ENCODE measurements at places on chromosomes 4 and X. TPM values are rescaled to one million over a fixed set of nuclear protein-coding genes. Genes with fewer than 3 reads are reported as not detected.
A peak's percentile ranks its signal among the peaks of the same experiment; 100 is the strongest.

DNA sequence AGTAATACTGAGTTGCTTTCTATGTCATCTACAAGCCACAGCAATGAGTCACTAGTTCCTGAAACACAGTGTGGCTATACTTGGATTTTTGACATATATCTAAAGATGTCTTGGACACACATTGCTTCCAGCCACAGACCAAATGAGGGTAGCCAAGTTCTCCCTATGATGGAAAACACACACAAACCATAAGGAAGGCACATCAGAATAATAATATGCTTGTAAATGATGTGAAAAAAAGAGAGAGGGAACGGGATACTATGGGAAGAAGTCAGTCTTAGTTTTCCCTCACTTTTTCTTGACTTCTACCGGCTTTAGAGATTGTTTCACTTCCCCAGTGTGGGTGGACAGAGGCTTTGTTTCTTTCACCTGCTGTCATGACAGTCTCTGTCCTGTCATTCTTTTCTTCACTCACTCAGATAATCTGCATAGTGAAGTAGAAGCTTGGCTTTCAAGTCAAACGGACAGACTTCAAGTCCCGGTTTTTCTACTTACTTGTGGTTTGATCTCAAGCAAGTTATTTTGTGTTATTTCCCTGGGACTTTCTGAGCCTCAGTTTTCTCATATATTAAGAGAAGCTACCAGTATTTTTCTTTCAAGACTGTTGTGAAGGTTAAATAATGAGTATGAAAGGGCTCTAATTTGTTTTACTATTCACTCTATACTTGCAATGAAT is 34.7 kb downstream of the P2RY10 start:
- H3K36me3 ChIP-seq: no peaks in the 10 kb centered on the region
- no peak overlapping the region for H3K27ac ChIP-seq
- no peaks in the 10 kb centered on the region for H3K27me3 ChIP-seq
- DNase-seq: no peak

- no peaks in the 10 kb centered on the region for H3K4me1 ChIP-seq
- no peak overlapping the region for H3K4me3 ChIP-seq
- no peaks in the 10 kb centered on the region for H3K36me3 ChIP-seq
- H3K27ac ChIP-seq: no peak overlapping the region
Measured at GRCh38 chrX:139559383-139560042, 29.0 kb downstream of the F9 start.

DNA sequence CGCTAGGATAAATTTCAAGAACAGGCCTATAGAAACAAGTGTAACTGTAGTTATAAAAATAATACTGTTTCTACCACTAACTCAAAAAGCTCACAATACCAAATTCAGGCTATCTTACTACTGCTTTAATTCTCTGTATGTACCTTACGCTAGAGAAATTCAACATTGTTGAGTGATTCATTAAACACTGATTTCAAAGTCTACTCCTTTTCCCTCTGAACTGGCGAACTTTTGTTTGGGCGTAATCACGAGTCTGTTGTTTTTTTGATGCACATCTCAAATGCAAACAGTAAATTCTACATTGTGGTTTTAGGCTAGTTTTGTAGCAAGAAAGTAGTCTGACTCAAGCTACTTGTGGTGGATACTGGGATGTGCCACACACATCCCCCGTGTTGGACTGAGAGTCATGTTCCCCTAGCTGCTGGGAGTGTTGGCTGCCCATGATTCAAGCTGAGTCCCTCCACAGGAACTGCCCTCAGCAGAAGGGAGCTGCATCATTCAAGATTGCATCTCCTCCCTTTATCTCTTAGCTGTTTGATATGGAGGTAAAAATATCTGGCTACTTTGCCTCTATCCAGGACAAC is 406.1 kb downstream of the RAPGEF2 start:
- no peaks in the 10 kb centered on the region for H3K27me3 ChIP-seq
- no peaks in the 10 kb centered on the region for H3K36me3 ChIP-seq
- H3K4me1 ChIP-seq: no peaks in the 10 kb centered on the region
- H3K27ac ChIP-seq: no peak overlapping the region
- H3K4me3 ChIP-seq: no peak overlapping the region
- DNase-seq: no peak

GRCh38 chr4:109574443-109574850 is 14.4 kb downstream of the MCUB start:
- peak overlapping the region; percentile 86 for H3K27ac ChIP-seq
- DNase-seq: peak; percentile 94
- no peaks in the 10 kb centered on the region for H3K27me3 ChIP-seq
- H3K4me3 ChIP-seq: peak overlapping the region; percentile 32

DNA sequence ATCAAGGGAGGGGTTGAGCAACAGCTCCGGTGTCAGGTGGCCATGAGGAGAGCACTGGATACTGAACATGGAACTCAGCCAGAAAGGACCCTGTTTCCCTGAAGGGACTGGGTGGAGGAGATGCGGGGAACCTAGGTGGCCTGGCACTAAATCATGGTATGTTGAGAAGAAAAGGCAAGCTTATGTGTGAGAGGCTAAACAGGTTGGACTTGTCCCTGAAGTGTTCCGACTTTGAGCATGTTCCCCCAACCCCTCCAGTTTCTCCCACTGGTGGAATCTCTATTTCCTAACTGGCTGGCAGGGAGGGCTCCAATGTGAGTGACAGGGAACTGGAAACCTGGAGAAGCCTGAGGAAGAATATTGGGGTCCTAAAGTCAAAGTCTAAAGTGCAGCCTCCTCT is 69.5 kb downstream of the PLAC1 start:
- peaks cover 28% of the 10 kb centered on the region for H3K4me1 ChIP-seq
- no peak overlapping the region for H3K4me3 ChIP-seq
- H3K27ac ChIP-seq: no peak overlapping the region

DNA sequence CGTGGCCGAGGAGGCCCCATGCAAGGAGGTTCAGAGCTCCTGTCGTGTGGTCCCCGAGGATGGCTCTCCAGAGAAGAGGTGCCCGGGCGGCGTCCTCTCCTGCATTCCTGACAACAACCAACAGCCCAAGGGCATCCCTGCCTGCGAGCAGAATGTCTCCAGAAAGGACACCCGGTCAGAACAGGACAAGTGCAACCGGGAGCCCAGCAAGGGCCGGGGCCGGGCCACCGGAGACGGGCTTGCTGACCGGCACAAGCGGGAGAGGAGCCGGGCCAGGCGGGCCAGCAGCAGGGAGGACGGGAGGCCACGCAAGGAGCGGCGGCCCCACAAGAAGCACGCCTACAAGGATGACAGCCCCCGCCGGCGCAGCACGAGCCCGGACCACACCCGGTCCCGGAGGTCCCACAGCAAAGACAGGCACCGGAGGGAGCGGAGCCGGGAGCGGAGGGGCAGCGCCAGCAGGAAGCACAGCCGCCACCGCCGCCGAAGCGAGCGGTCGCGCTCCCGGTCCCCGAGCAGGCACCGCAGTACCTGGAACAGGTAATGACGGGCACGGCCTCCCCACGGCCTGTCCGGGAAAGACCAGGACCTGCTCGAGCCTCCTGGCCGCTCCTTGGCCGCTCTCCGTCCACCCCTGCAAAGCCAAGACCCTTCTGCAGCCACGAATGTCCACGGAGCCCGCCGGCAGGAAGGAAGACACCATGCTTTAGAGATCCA is 9.8 kb downstream of the AKAP17A start:
- H3K27me3 ChIP-seq: no peaks in the 10 kb centered on the region
- H3K27ac ChIP-seq: no peak overlapping the region
- no peaks in the 10 kb centered on the region for H3K4me1 ChIP-seq
- H3K36me3 ChIP-seq: peaks cover 61% of the 10 kb centered on the region
- H3K4me3 ChIP-seq: no peak overlapping the region

DNA sequence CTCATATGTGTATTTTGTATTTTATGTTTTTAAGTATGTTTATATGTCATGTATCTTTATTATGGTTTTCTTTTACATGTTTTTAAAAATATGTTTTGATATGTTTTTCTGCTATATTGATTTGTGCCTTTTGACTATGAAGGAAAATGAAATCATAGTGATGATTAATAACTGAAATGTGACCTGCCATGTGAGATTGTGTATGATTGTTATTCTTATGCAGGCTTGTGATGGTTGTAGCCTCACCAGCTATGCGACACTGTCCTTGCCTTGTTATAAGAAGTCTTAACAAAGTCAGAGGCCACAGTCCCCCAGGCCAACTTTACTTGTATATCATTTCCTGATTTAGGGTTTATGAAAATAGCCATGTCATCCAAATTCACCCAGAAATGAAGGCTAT is 83.2 kb downstream of the TMEM131L start:
- no peak overlapping the region for H3K4me3 ChIP-seq
- H3K27me3 ChIP-seq: no peaks in the 10 kb centered on the region
- H3K27ac ChIP-seq: no peak overlapping the region
- peaks cover 58% of the 10 kb centered on the region for H3K4me1 ChIP-seq
- 0 out of 2 replicates have a peak, but pooled peaks cover 3% of the 10 kb centered on the region for H3K36me3 ChIP-seq

- H3K36me3 ChIP-seq: peaks cover 6% of the 10 kb centered on the region
- no peak overlapping the region for H3K4me3 ChIP-seq
- H3K4me1 ChIP-seq: no peaks in the 10 kb centered on the region
- H3K27ac ChIP-seq: no peak overlapping the region
- H3K27me3 ChIP-seq: no peaks in the 10 kb centered on the region
- DNase-seq: no peak
Measured at GRCh38 chrX:124005228-124005627, 43.7 kb downstream of the STAG2 start.

GRCh38 chrX:117839544-117839943 is 277.1 kb downstream of the KLHL13 start:
- H3K27me3 ChIP-seq: no peaks in the 10 kb centered on the region
- DNase-seq: peak; percentile 2
- H3K4me1 ChIP-seq: no peaks in the 10 kb centered on the region
- H3K27ac ChIP-seq: no peak overlapping the region

DNA sequence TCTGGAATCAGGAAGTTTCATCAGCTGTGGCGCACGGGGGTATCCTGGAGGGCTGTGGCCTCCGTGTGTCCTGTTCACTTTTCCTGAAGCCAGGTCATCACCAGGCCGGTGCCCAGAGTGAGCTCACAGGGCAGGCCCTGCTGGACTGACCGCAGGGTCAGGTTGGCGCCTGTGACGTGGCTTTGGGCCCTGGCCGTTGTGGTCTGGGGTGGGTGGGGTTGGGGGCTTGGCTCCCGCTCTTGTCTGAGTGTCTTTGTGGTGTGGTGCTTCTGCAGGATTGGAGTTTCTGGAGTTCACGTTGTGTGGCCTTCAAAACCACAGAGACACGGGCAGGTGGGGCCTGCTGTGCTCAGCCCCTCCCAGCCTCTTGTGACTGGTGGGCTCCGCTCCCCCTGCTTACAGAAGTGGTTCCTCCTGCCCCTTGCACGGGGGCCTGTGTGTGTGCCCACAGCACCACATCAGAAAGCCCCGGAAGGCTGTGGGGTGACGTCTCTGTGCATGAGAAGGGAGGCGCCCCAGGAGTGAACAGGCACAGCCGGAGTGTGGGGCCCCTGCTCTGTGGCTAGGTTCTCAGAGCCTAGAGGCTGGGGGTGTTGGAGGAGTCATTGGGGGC is 9.5 kb downstream of the RGS12 start:
- H3K27me3 ChIP-seq: no peaks in the 10 kb centered on the region
- DNase-seq: no peak
- no peaks in the 10 kb centered on the region for H3K36me3 ChIP-seq
- H3K4me1 ChIP-seq: peaks cover 26% of the 10 kb centered on the region
- no peak overlapping the region for H3K27ac ChIP-seq
- H3K4me3 ChIP-seq: no peak overlapping the region

DNA sequence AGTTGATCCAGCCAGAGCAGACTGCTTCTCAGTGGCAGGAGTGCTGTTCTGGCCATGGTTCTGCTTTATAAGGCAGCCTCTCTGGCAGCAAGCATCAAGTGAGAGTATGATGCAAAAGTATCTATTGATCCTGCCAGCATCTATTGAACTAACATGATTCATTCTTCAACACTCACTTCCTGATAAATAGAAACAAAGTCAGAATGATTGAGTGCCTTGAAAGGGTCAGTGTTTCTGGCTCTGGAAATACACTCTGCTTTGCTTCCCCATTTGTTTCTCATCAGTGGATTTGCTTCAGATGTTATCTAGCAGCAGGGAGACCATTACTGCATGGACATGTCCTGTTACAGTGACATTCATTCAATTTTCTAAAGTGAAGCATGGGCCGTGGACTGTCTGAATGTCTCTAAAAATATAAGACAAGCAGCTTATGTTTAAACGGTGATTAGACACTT is 66.2 kb upstream of the FRAS1 start:
- H3K27me3 ChIP-seq: no peaks in the 10 kb centered on the region
- H3K4me1 ChIP-seq: no peaks in the 10 kb centered on the region
- no peak overlapping the region for H3K4me3 ChIP-seq

- H3K27ac ChIP-seq: no peak overlapping the region
- H3K4me1 ChIP-seq: no peaks in the 10 kb centered on the region
- no peak overlapping the region for H3K4me3 ChIP-seq
- no peaks in the 10 kb centered on the region for H3K27me3 ChIP-seq
Measured at GRCh38 chr4:26074712-26075430, 160.9 kb downstream of the SMIM20 start.

- H3K36me3 ChIP-seq: peaks cover 7% of the 10 kb centered on the region
- H3K27ac ChIP-seq: no peak overlapping the region
- no peaks in the 10 kb centered on the region for H3K27me3 ChIP-seq
Measured at GRCh38 chr4:186688150-186688943, 35.3 kb downstream of the FAT1 start.

GRCh38 chr4:77600521-77601451 is 4.8 kb upstream of the CXCL13 start:
- H3K4me3 ChIP-seq: no peak overlapping the region
- H3K4me1 ChIP-seq: no peaks in the 10 kb centered on the region
- no peak overlapping the region for H3K27ac ChIP-seq

GRCh38 chrX:84865113-84865512 is 138.6 kb upstream of the APOOL start:
- no peak overlapping the region for H3K4me3 ChIP-seq
- no peaks in the 10 kb centered on the region for H3K4me1 ChIP-seq
- H3K27ac ChIP-seq: no peak overlapping the region
- no peak for DNase-seq
- H3K27me3 ChIP-seq: no peaks in the 10 kb centered on the region
- no peaks in the 10 kb centered on the region for H3K36me3 ChIP-seq

- H3K4me1 ChIP-seq: peaks cover 11% of the 10 kb centered on the region
- peak overlapping the region; percentile 70 for H3K27ac ChIP-seq
- H3K36me3 ChIP-seq: no peaks in the 10 kb centered on the region
Measured at GRCh38 chr4:1290165-1290977, 680 bp downstream of the MAEA start.

- H3K4me3 ChIP-seq: no peak overlapping the region
- peak; percentile 41 for DNase-seq
- H3K4me1 ChIP-seq: 0 out of 2 replicates have a peak, but pooled peaks cover 3% of the 10 kb centered on the region
- H3K27me3 ChIP-seq: no peaks in the 10 kb centered on the region
Measured at GRCh38 chr4:4260185-4260751, 12.2 kb upstream of the TMEM128 start.

GRCh38 chr4:141919649-141920048 is 283.3 kb downstream of the IL15 start:
- H3K4me1 ChIP-seq: no peaks in the 10 kb centered on the region
- no peaks in the 10 kb centered on the region for H3K27me3 ChIP-seq
- no peak overlapping the region for H3K27ac ChIP-seq
- no peak for DNase-seq

- H3K4me1 ChIP-seq: peaks cover 12% of the 10 kb centered on the region
- H3K36me3 ChIP-seq: peaks cover 14% of the 10 kb centered on the region
- DNase-seq: no peak
- H3K4me3 ChIP-seq: no peak overlapping the region
- no peak overlapping the region for H3K27ac ChIP-seq
Measured at GRCh38 chr4:55865228-55865806, 11.9 kb downstream of the EXOC1 start.

Gene KDR
- total RNA-seq: 0.38 TPM

Gene UCP1
- total RNA-seq: not detected

Gene KIT
- 0.12 TPM for total RNA-seq

Gene AKAP14
- not detected for total RNA-seq

Gene TCEAL7
- 39.1 TPM for total RNA-seq

Gene RADX
- 4.9 TPM for total RNA-seq

Gene ABLIM2
- total RNA-seq: 0.20 TPM

Gene GAGE13
- not detected for total RNA-seq

Gene HSPA4L
- total RNA-seq: 4.8 TPM

Gene PNMA5
- total RNA-seq: not detected

All from SJCRH30 (cell line).